ENCODE measurements at places on chromosomes 3 and 15. TPM values are rescaled to one million over a fixed set of nuclear protein-coding genes. Genes with fewer than 3 reads are reported as not detected.

Gene CCR8
- total RNA-seq: not detected

Gene NPAP1
- total RNA-seq: not detected

Gene MORC1
- 0.11 TPM for total RNA-seq

Gene PP2D1
- not detected for total RNA-seq

Gene RAD51
- total RNA-seq: 10.9 TPM

Gene IGSF10
- under 0.01 TPM for total RNA-seq

Gene DENND4A
- 9.5 TPM for total RNA-seq

Gene SKIL
- total RNA-seq: 26.0 TPM

All from HT1080 (cell line).